GDM1 (cell line): ENCODE measurements at places on chromosomes 4 and X.

GRCh38 chr4:187478292-187479140 lies 517.1 kb upstream of the ZFP42 start:
- no peak for DNase-seq

DNA sequence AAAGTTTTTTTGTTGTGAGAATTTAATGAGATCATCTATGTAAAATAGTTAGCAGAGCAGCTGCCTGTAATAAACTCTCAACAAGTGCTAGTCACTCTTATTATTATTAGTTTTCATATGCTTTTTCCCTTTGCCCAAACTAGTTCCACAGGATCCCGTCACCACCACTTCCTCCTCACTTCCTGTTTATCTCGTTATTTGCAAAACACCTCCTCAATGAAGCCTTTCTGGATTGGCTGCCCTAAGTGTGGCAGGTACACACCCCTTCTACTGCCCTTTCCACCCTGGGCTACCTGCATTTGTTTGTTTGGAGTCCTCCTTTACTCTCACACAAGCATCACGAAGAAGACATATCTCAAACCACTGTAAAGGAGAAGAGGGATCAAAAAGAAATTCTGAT lies 54.4 kb upstream of the KLF3 start:
- DNase-seq, result no peak

- DNase-seq, result no peak
Measured at GRCh38 chr4:128542047-128542446, 254.4 kb upstream of the PGRMC2 start.

- DNase-seq, result no peak
Measured at GRCh38 chrX:84046403-84046984, 141.5 kb downstream of the RPS6KA6 start.

GRCh38 chr4:189502841-189503435 lies 437.7 kb upstream of the FRG1 start:
- no peak for DNase-seq

DNA sequence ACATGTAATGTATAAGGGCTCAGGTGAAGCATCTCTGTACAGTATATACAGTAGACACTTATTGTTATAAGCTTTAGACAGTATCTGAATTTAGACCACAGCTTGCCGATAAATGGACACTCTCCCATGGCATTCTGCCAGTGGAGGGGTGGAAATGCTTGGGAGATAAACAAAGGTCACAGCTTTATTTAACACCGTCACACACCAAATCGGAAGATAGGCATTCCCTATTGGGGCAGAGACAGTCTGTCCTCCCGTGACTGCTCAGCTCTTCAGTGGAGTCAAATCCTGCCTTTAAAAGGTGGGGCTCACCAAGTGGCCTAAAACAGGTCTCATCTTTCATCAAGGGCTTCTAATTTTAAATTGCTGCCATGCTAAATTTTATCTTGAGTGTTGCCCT lies 178.8 kb downstream of the CAMK2D start:
- DNase-seq, result no peak

GRCh38 chr4:124121461-124121971 lies 591.0 kb downstream of the ANKRD50 start:
- no peak for DNase-seq
